NCI-H524 treated with DMSO at 0.1 percent for 48 hours (cell line): ENCODE measurements at places on chromosomes 7 and 10.
A peak's percentile ranks its signal among the peaks of the same experiment; 100 is the strongest.

GRCh38 chr7:1511444-1512422 lies 7.5 kb upstream of the INTS1 start:
- DNase-seq: no peak

- DNase-seq: no peak
Observed at GRCh38 chr7:114956702-114957101, 34.8 kb downstream of the MDFIC start.

DNA sequence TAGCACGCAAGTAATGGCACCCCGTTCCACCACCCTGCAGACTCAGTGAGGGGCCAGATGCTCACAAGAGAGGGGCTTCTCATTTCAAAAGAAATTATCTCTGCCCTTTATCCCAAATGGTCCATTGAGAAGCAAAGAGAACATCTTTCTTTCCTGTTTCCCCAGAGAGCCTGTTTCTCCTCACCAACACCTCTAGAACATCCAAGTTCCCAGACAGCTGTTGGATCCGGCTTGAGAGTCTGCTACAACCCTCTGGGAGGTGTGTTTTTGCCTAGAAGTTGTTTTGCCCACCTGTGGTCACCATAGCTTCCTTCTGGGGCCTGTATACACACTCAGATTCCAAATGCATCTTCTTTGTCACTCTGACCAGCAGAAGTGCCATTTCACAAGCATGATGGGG lies 637.4 kb downstream of the LRMDA start:
- no peak for DNase-seq

DNA sequence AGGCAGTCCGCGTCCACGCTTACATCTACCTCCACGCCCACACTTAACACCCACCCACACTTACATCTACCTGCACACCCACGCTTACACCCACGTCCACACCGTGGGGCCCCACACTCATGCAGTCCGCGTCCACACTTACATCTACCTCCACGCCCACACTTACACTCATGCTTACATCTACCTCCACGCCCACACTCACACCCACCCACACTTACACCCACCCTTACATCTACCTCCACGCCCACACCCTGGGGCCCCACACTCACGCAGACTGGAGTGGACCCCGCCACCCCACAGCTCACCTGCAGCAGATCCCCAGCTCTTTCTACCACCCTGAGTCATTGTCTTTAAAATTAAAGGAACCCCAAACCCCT lies 32.4 kb upstream of the PWWP2B start:
- no peak for DNase-seq

DNA sequence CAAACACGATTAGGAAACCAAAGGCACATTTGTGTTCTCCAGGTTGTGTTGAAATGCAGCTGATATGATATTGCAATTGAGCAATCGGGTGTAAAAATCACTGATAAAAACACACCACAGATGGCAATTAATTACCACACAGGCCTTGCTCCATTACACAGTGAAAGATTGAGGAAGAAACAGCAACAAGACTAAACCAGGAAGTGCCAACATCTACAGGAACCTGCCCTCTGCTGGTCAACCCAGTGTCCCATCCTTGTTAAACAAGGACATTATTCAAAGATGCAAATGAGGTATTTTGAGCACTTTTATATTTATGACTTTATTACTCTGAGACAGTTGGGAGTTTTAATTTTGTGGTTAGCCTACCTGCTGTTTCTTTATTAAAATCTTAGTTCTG lies 765.6 kb upstream of the GHITM start:
- DNase-seq: peak; percentile 13

- no peak for DNase-seq
Observed at GRCh38 chr10:13660551-13660920, 73.8 kb downstream of the PRPF18 start.

DNA sequence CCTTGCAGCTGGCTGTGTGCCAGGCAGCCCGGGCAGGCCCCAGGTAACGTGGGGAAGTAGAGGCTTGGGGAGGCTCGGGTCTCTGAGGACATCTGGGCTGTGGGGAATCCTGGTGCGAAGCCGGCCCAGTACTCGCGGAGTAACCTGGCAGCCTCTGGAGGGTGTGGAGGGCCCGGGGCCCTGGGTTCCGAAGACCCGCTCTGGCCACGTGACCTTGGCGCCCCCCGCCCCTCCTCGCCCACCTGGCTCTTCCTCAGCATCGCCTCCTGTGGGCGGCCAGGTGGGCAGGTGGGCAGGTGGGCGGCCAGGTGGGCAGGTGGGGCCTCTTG lies 143.1 kb downstream of the WDR37 start:
- no peak for DNase-seq

- no peak for DNase-seq
Observed at GRCh38 chr10:79412516-79412915, 32.9 kb downstream of the ZCCHC24 start.

DNA sequence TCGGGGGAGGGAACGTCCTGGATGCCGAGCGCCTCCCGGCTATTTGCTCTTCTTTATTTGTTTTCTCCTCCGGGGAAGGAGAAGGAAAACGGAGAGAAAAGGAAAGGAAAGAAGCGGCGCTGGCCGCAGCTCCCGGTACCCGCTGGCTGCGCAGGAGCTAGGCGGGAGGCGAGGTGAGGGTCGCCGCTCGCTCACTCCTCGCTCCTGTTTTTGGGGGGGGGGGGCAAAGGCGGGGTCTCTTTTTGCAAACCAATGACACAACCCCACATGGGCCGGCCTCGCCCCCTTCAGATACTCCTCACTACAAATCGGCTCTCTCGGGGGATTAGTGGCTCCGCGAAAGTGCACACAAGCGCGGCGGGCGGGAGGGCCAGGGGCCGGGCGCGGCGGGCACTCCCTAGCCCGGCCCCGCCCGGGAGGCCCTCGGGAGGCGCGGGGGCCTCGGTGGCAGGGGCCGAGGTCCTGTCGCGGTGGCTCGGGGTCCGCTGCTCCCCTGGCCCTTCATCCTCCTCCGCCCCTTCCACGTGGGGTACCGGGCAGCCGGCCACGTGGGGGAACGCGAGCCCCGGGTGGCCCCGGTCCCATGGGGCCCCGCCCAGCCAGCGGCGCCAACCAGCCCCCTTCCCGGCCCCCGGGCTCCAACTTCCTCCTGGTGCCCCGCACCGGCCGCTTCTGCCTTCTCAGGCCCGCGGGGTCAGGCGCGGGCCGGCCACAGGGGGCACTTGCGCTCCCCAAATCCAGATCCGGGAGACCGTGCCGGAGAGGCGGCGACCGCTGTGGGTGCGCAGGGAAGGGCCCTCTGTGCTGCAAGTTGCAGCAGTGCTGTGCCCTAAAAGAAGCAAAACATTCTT lies 718 bp upstream of the CTBP2 start:
- peak; percentile 33 for DNase-seq

DNA sequence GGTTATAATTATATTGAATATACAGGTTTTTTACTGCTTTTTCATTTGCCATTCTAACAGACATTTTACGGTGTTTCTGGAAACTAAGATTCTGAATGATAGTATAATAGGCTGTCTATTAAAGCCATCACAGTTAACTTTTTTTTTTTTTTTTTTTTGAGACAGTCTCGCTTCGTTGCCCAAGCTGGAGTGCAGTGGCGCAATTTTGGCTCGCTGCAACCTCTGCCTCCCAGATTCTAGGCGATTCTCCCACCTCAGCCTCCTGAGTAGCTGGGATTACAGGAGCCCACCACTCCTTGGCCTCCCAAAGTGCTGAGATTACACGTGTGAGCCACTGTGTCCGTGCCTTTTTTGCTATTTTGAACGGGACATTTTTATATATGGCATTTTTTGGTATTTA lies 4.4 kb downstream of the TDRD1 start:
- DNase-seq: no peak

DNA sequence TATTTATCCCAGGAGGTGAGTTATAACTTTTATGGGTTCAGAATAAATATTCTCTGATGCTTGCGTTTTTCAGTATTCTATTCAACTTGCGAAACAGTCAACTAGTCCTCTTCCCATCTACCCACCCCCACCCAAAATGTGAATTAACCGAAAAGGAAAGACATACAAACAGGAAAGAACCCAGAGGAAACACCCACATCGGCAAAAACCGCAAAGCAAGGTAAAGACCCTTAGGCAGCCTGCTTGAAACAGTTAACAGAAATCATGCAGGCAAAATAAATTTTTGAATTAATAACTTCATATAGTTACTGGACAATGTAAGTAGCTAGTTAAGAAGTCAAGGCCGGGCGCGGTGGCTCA lies 5.4 kb downstream of the ZC3HAV1 start:
- no peak for DNase-seq

GRCh38 chr7:91330866-91331265 lies 66.6 kb downstream of the FZD1 start:
- DNase-seq: no peak

- DNase-seq: no peak
Observed at GRCh38 chr7:104992306-104992705, 21.7 kb upstream of the KMT2E start.

GRCh38 chr10:27252267-27253000 lies 11.8 kb upstream of the ACBD5 start:
- no peak for DNase-seq

DNA sequence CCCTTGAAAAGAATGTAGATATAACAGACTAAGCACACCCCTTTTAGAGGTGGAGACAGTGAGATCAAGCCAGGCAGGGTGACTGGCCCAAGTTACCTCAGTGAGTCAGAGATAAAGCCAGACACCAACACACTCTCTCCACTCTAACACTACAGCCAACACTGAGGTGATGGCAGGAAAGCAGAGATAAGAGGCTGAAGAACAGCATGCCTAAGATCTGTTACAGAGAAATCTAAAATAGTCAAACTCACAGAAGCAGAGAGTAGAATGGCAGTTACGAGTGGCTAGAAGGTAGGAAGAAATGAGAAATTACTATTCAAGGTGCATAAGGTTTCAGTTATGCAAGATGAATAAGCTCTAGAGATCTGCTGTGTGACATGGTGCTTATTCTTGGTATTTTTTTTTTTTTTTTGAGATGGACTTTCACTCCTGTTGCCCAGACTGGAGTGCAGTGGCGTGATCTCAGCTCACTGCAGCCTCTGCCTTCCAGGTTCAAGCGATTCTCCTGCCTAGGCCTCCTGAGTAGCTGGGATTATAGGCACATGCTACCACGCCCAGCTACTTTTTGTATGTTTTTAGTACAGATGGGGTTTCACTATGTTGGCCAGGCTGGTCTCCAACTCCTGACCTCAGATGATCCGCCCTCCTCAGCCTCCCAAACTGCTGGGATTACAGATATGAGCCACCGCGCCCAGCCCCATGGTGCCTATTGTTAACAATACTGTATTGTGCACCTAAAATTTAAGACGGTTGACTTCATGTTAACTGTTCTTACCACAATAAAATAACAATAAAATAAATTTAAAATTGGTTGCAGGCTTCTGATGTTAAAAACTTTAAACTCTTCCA lies 28.7 kb downstream of the ICA1 start:
- no peak for DNase-seq

- no peak for DNase-seq
Observed at GRCh38 chr10:16741540-16741939, 75.7 kb downstream of the RSU1 start.

- no peak for DNase-seq
Observed at GRCh38 chr10:84340632-84341537, 12.5 kb downstream of the CCSER2 start.

DNA sequence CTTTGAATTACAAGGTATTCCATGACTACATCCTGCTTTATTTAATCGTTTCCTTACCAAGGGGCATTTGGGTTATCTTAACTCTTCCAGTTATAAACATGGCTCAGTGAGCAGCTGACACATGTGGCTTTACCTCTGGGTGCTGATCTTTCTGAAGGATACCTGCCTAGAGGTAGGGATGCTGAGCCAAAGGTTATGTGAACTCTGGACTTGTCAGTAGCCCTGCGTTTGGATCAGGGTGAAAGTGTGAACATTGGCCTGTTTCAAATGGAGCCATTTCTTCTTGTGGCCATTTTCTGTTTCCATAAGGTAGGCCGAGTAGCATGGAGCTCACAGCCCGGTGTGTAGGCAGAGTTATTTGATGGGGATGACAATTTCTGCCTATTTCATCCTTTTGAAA lies 29.2 kb downstream of the SNX10 start:
- no peak for DNase-seq

DNA sequence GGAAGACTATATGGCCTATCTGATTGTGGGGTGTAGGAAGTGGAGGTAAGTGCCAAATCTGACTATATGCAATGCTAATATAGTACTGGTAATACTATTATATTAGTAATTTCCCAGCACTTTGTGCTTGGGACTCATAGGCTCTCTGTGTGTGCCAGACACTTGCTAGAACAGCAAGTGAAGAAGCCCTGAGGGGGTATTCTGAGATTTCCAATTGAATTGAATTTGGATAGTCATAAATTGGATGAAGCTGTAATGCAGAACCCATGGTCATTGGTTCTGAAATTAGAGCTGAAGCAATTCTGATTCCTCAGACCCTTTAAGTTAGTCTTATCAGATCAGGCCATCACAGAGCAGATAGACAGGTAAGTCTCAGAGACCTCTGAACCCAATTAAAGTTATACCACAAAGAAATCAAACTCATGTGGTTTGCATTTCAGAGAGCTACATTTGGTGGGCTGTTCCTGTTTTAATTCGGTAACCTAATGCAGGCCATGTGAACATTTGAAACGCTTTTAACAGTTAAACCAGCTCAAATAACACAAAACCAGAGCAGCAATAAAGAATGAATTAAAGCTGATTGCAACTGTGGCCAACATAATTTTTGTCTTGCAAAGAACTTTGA lies 179.5 kb downstream of the CREB5 start:
- no peak for DNase-seq

- no peak for DNase-seq
Observed at GRCh38 chr7:149375234-149376008, 85.4 kb downstream of the ZNF777 start.

DNA sequence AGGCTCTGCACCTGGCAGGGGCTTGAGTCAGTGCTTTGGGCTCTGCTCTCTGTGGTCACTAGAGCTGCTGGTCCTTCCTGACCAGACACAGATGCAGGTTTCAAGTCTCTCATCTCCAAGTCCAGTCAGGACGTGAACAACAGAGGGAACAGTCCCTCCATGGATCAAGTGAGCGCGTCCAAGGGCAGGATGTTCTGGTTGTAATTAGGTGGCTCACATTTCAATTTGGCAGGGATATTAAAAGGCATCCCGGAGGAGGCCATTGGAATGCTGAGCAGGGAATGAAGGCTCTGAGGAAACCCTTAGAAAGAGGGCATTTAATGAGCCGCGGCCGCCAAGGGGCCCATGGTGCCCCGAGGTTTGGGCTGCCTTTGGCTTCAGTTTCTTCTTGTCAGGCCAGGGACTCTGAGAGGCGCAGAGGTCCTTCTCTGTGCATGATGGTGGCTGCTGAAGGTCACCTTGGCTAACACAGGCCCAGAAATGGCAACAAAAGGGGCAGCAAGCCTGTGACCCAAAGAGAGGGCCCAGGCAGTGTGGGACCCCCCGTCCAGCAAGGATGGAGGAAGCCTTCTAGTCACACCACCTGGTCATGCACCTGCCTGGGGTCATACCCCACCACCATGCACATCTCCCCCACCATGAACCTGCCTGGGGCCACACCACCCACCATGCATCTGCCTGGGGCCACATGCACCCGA lies 30.7 kb upstream of the INPP5A start:
- no peak for DNase-seq

- DNase-seq: no peak
Observed at GRCh38 chr10:29471544-29471859, 163.3 kb downstream of the SVIL start.
